ENCODE measurements at places on chromosomes 3 and 15.
A peak's percentile ranks its signal among the peaks of the same experiment; 100 is the strongest.

GRCh38 chr3:156389449-156389950, 165.4 kb downstream of the SSR3 start:
- no peak for DNase-seq

- DNase-seq: no peak
Measured at GRCh38 chr3:105773291-105773690, 95.5 kb downstream of the CBLB start.

DNA sequence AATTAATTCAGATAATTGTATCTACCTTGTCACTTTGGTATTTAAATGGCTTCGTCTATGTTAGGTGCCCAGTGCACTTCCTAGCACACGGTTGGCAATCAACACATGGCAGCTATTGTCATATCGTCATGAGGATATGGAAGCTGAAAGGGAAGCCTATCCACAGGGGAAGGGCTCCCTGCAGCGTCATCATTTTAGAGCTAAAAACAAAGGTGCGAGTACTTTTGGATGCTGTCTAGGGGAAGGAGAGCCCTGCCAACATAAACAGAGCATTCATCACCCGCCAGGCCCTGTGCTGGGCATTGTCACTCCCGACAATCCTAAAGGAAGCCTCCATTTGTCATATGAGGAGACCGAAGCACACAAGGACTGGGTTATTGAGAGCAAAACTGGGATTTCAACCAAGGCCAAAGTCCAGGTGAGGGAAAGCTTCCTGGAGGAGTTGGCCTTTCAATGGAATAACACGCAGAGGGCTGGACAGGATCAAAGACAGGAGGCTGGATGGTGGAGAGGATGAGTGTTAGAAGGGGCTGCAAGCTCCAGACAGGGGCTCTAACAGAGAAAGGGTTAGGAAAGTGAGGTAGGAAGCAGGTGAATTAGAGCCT, 8.0 kb upstream of the PARL start:
- DNase-seq: no peak

DNA sequence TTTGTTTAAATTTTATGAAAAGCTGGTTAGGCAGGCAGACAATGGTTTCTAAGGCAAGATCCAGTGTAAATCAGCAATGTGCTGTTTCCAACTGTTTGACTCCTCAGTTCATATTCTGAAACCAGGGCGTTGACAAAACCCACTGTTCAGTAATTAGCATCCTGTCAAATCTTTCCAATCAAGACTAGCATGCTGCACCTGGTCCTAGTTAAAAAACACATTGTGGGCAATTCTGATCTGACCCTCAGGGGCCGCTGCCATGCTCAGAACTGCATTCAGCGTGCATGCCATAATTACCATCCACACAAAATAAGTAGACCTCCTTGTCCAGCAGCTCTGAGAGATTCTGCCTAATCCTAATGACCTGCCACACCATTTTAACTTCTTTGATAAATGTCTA, 20.9 kb upstream of the RBP1 start:
- no peak for DNase-seq

GRCh38 chr3:186828340-186828739, 14.2 kb upstream of the ADIPOQ start:
- DNase-seq: no peak

- no peak for DNase-seq
Measured at GRCh38 chr3:155179437-155179827, 99.3 kb downstream of the MME start.

- DNase-seq: peak; percentile 90
Measured at GRCh38 chr15:88989578-88989977, 76.4 kb upstream of the MFGE8 start.

- DNase-seq: no peak
Measured at GRCh38 chr15:63597038-63597790, at the start of gene FBXL22. FBXL22 (plus strand) TSS chr15:63597387; CDS start chr15:63597393, 6 bp downstream.

DNA sequence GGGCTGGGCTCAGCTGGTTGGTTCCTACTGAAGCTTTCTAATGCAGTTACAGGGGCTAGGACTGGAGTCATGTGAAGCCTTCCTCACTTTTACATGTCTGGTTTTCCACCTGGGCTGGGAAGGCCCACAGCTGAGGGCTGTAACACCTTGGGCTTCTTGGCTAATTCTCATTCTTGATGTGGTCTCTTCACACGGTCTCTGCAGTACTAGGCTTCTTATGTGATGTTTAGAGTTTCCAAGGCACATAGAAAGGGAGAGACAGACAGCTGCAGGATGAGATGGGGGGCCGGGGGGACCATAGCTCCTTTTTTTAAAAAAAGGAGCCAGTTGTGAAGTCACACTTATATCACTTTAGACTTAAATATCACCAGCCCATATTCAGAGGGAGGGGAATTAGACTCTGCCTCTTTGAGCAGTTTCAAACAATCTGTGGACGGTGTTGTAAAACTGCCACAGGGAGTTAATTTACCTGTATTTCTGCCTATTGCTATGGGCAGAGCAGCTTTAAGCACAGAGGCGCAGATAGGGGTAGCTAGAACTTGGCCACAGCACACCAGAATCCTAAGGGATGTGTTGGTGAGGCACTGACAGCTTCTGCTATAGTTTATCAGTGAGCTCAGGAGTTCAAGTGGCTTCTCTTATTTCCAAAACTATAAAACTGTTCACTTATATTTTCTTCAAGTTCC, 46.7 kb downstream of the NKIRAS1 start:
- no peak for DNase-seq

DNA sequence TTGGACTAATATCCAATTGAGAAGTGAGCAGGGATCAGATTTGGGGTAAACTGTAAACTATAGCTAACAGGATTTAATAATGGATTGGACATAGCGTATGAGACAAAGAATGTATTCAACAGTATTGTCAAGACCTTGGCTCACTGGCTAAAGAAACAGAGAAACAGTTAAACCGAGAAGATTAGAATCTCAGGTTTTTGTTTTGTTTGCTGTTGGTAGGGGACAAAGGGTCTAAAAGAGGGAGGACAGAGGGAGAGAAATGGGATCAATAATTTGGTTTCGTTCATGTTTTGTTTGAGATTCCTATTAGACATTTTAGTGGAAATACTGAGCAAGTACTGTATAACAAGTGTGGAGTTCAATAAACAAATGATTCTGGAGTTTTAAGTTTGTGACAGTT, 28.6 kb downstream of the CLDN1 start:
- no peak for DNase-seq

GRCh38 chr3:25589104-25589782, 75.5 kb downstream of the TOP2B start:
- no peak for DNase-seq

- no peak for DNase-seq
Measured at GRCh38 chr3:172461530-172462138, 13.4 kb upstream of the GHSR start.

GRCh38 chr15:71448688-71449114, 333.4 kb downstream of the THSD4 start:
- peak; percentile 55 for DNase-seq

GRCh38 chr3:39413691-39414420, 7.3 kb downstream of the RPSA start:
- DNase-seq: no peak

GRCh38 chr3:49799761-49800160, at the start of gene CDHR4:
CDHR4 (minus strand) TSS chr3:49799873; CDS start chr3:49799812, 61 bp downstream.
- DNase-seq: peak; percentile 47
